ENCODE measurements at places on chromosomes 1 and 21.

GRCh38 chr1:29096231-29096886, 27.3 kb downstream of the TMEM200B start:
- no peak for DNase-seq

DNA sequence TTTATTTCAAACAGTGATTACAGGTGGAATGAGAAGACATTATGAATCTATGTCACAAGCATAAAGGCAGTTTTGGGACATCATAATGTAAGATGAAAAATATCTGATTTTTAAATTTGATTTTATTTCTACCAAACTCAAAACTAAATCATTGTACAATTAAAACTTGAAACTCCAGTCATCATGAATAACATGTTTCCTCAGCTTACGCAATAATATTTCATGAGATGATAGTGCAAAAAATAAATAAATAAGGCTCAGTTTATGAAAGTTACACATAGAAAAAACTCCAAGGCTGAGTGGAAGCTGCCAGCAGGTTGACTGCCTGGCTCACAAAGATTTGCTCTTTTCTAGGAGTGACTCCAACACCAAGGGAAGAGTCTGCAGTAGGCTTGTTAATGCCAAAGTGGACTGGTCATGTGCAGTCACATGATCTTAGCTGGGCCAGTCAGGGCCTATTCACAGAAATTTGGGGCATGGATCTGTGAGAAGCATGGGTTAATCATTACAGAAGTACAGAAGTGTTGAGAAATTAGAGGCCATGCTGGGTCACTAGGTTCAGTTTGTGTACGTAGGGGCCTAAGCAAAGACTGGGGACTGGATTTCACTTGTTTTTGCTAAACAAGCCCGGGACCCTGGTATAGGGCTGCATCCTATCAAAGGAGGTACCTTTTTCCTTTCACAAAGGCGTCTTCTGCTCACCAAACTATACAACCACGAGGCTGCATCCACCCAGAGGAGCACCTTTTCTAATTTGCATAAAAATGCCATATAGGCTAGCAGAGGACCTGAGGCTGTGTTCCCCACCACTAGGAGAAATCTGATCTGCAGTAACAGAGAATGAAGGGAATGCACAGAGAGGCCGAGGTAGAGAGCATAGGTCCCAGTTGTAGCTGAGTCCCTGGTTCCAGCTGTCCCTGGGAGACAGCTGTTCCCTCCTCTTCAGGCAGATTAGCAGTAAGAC, 4.9 kb upstream of the ABCA4 start:
- no peak for DNase-seq

DNA sequence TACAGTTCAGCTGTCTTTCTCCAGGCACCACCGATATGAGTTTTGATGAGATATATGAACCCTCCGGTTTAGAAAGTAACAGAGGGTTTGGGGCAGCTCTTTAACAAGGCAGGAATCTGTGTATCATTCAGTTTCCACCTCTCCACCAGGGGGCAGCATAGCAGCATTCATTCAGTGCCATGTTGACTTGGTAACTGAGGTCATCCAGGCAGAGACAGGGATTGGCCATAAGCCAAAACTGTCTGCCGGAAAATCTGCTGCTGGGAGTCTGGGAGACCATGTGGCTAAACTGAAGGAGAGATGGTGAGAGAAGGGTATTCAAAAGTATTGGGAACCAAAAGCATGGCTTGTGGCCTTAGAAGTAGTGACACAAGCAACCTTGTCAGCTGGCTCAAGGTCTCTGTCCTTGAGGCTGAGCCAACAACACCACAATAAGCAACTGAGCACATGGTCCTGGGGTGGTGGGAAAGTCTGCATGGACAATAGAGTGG, 98.5 kb downstream of the LMX1A start:
- DNase-seq, result peak; percentile 10

- no peak for DNase-seq
These were observed 48.4 kb upstream of the RAP1A start for GRCh38 chr1:111571239-111571638.

- DNase-seq, result no peak
These were observed 58.9 kb downstream of the SWT1 start for GRCh38 chr1:185215911-185216310.

- DNase-seq, result no peak
These were observed 23.2 kb upstream of the ARHGEF16 start for GRCh38 chr1:3431266-3431665.

GRCh38 chr1:228090613-228091081, 8.1 kb downstream of the ARF1 start:
- DNase-seq, result no peak

- DNase-seq, result no peak
These were observed 142.3 kb downstream of the DNM3 start for GRCh38 chr1:171983584-171983983.
